Stimulated activated CD4-positive, alpha-beta T cell treated with anti-CD3 and anti-CD28 coated beads, Interleukin-1b, Interleukin-23, amount 100 ng/mL, for 24 hours (primary cell): ENCODE measurements at places on chromosomes 1 and 21.
A peak's percentile ranks its signal among the peaks of the same experiment; 100 is the strongest.

DNA sequence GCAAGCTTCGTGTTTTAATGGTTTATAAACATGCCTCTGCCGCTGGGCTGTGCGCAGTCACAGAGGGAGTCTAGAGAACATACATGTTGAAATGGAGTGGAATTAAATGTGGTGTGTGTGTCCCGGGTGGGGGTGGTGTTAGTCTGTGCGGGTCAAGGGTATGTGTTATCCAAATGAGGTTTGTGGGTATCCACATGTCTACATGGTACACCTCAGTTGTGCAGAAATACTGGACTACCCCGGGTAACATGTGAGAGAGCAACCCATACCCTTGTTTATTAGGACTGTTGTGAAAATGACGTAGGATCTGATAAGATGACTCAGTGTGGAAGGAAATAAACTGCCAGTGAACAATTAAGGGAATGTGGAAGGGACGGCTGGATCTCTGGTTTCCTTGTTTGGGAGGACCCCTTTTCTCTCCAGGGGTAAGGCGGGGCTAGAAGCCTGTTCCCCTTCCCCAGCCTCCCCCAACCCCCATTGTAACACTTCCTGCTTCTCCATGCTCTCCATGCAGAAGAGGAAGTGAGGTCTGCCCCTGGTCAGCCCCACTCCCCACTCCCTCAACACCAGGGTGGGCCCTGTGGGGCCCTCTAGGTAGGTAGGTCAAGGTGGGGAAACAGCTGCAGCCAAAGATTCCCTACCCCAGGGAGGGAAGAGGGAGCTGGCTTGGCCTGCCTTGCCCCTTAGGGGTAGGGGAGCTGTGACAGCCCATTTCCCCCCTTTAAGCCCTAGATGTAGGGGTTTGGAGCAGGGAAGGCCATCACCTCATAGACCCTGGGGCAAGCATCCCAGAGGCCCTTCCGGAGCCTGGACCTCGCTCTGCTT, 690 bp downstream of the EPS8L3 start:
- DNase-seq: no peak

GRCh38 chr21:31133243-31133830, 95.1 kb upstream of the KRTAP19-8 start:
- DNase-seq: no peak

DNA sequence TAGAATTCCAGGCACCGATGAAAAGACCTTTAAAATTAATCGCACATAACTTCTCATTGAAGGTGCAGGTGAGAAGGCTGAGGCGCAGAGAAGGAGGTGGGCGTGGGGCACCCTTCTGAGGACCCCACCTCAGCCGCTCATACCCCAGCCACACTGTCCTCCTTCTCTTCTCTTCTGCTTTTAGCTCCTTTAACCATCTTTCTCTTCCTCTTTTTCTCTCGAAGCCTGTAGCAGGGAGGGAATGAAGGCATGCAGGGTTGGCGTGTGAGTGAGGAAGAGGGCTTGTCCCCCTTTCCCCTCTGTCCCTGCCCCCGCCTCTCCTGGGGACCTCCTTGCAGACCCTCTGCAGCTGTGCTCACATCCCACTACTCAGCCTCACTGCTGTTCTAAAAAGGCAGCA, 57.8 kb upstream of the CACNA1E start:
- no peak for DNase-seq

- no peak for DNase-seq
These were observed 13.8 kb downstream of the TP53BP2 start for GRCh38 chr1:223831755-223832636.

DNA sequence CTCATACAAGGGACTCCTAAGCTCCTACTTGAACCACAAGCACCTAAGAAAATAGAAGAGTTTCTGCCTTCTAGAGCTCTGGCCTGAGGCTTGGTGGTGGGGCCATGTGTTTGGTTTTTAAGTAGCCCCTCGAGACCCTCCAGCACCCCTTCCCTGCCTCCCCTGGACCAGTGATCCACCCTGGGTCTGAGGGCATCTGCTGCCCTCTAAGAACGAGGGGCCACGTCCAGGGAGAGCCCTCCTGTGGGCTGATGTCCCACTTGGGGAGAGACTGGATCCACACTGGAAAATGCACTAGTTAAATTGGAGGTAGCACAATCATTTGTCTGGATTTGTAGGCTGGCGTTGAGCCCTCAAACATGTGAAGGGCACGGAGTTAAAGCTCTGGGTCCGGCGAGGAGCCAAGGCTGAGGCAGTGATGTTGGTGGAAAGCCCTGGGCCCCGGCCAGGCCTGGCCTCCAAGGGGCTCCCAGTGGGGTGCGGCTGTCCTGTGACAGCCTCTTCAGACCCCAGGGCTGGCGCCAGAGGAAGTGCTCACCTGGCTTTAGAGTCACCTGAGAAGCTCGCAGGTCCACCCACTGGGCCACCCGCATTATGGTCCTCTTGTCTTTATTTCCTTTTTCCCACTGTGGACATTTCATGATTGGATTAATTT, 65.2 kb downstream of the SLC37A1 start:
- no peak for DNase-seq

GRCh38 chr1:41330588-41331545, 30.4 kb upstream of the FOXO6 start:
- no peak for DNase-seq

DNA sequence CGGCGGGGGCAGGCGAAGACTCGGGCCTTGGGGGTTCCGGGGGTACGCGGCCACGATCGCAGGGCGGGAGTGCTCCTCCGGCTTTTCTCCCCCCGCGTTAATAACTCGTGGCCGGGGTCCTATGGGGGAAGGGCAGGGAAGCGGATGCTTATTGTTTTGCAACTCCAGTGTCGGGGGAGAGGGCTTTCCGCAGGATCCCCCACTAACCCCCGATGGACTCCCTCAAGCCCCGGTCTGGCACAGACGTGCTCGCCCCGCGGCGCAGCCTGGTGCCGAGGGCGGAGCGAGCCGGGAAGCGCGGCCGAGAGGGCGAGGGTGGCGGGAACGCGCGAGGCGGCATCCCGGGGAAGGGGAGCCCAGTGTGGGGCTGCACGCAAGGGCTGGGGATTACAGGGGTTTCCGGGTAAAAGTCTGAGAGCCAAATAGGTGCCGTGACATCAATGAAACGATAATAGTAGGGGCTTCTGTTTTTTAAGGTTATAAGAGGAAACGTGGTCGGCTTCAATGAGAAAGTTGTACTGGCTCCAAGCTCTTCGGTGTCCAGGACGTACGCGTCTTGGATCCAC, 772 bp downstream of the UCK2 start:
- peak; percentile 16 for DNase-seq

GRCh38 chr21:36188937-36189336, 32.3 kb downstream of the DOP1B start:
- no peak for DNase-seq

DNA sequence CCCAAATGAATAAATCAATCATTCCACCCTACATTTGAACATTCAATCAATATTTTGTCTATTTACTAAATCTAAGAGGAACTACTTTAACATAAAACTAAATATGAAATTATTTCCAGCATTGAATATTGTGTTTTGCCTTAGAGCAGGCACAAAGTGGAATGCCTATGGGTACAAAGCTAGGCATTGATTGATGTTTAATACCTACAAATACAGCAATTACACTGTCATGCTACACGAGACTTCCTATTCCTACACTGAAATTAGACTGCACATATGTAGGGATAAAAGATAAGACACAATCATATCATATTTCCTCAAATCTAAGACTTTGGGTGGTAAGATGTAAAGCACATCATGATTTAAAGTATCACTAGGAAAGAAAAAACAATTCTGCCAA, 12.9 kb upstream of the ERG start:
- no peak for DNase-seq

GRCh38 chr21:25759573-25759972, 24.8 kb downstream of the GABPA start:
- no peak for DNase-seq

- DNase-seq: no peak
These were observed 149.3 kb downstream of the BRINP3 start for GRCh38 chr1:190328361-190328760.

DNA sequence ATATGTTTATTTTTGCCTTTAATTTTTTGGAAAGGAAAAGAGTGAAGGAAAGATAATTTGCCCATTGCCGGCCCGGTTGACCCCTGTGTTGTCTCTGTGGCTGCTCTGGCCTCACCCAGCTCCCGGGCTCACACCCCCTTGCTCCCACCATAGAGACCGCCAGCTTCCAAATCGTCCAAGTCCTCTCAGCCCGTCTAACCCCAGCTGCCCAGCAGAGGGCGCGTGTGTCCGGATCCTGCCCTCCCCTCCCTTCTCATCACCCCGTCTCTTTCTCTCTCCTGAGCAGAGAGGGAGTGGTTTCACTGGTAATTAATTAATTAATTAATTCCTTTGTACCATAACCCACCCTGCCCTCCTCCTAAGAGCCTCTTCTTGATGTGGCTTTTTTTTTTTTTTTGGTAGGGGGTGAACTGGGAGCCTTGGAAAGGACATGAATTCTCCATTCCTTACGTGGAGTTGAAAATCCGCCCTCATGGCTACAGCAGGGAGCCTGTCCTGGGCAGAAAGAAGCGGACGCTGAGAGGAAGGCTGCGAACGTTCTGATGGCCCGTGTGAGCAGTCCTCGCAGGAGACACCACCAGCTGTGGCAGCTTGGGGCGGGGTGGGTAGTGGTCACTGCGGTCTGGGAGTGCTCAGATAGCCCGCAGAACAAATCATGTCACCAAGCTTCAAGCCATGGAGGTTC, 45.9 kb downstream of the KIAA0040 start:
- peak; percentile 59 for DNase-seq

DNA sequence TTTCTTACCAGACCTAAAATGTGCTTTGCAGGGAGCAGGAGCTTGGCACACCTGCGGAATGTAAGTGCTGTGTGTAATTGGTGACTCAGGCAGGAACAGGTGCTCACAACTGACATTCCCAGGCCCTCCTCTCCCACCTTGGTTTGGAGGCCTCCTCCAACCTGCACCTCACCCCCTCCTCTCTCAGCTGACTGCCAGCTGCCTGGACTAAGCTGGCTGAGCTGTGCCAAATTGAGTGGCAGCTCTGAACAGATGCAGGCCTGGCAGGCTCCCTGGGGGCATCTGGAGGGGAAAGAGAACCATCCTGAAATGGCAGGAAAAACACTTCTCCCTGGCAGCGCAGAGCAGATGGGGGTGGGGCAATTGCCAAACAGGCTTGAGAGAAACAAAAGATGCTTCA, 91.7 kb upstream of the PGBD5 start:
- DNase-seq: no peak

DNA sequence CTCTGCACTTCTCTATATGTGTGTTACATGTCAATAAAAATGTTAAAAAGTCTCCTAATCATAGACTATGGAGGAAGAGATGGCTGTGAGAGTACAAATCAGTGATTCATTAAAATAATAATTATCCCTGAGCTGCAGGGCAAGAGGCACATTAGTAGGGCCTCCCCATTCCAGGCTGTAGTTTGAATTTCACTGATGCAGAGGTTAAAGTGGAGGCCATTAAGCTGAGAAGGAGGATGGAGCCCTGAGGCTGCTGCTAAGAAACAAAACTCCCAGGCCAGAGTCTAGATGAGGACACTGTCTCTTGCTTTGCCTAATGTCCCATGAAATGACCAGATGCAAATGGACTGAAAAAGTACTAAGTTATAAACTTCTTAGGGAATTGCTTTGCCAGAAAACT, 89.1 kb upstream of the WDR26 start:
- DNase-seq: no peak

DNA sequence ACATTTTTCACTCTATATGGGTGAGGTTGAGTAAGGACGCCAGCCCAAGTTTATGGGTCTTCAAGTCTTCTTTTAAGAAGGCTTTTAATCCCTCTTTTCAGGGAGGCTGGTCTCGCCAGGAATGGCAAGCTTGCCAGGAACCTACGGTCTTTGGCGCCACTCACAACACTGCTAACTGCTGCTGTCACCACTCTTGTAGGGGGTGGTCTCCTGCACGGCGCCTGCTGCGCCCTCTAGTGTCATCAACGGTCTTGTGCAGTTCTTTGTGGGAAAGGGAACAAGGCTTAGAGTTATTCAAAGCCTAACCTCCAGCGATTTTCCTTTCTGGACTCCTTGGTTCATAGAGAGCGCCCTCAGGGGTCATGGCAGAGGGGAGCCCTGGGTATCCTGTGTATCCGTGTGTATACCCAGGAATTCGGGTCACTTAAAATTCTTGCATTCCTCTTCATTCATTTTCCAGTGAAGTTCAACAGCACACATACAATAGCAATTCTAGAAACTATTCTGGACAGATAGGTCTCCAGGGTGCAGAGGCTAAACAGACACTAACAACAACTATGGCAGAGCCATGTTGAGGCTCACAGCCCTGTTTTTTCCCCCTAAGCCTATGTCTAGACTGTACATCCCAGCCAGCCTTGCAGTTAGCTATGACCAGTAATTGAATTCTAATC, 392.8 kb upstream of the CAMK1G start:
- no peak for DNase-seq

GRCh38 chr21:42291003-42291750, 24.0 kb downstream of the TFF3 start:
- DNase-seq: no peak

- DNase-seq: no peak
These were observed 3.9 kb upstream of the IL10 start for GRCh38 chr1:206776229-206776628.

GRCh38 chr1:41917835-41918449, 780 bp downstream of the HIVEP3 start:
- DNase-seq: peak; percentile 30

DNA sequence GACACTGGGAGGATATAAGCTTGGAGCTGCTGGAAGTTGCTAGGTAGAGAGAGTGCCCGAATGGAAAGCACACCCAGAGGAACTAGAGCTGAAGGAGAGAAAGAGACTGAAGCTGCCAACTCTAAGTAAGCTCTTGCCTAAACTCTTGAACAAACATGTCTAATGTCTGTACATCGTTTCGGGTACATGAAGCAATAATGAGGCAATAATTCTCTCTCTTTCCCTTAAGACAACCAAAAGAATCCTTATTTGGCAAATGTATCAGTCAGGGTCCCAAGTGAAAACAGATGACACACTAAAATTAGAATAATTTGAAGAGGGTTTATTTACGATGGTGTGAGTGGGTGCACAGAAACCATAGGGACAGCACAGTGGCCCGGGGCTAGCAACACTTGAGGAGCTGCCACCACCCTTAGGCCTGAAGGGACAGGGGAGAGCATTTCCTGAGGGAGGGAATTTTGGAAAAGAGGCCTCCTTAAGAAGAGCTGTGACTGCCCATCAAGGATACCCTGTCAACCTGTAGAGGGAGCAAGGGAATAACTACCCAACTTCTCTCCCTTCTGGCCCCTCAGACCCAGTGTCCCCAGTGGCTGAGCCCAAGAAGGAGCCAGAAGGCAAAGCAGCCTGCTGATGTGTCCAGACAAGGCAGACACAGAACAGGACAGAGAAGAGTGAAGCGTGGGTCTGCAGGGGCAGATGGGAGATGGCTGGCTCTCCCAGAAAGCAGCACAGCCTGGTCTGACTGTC, 36.1 kb upstream of the KHDRBS1 start:
- DNase-seq: no peak
